ENCODE measurements at places on chromosomes 4 and X. TPM values are rescaled to one million over a fixed set of nuclear protein-coding genes. Genes with fewer than 3 reads are reported as not detected.
A peak's percentile ranks its signal among the peaks of the same experiment; 100 is the strongest.

GRCh38 chrX:8675006-8675630 lies 56.8 kb downstream of the ANOS1 start:
- no peak for DNase-seq

- peak; percentile 52 for DNase-seq
Measured at GRCh38 chr4:1597021-1597931, 86.8 kb downstream of the FAM53A start.

- DNase-seq = no peak
Measured at GRCh38 chr4:21858971-21859370, 89.6 kb downstream of the KCNIP4 start.

DNA sequence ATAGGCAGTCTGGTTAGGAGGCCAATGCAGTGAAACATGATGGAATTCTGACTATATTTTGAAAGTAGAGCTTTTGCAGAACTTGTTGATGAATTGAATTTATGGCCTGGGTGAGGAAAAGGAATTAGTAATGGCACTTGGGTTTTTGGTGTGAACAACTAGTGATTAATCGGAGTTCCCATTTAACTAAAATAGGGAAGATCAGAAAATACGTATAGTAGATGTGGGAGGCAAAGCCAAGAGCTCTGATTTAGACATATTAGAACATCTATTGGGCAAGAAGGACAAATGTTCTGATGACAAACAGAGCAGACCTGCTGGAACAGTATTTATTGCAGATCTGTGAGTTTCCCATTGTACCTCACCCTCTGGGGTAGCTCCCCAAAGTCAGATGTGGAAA lies 12.3 kb upstream of the NDP start:
- no peak for DNase-seq

Gene MAGED4
- total RNA-seq = 2.8 TPM

GRCh38 chrX:7269991-7270390 lies 122.0 kb upstream of the PUDP start:
- DNase-seq = no peak

All from suprapubic skin (tissue), 4 donors.